GM20000 (cell line): ENCODE measurements at places on chromosomes 1 and 21.

- DNase-seq: no peak
Observed at GRCh38 chr1:56539520-56539931, 39.8 kb downstream of the PLPP3 start.

DNA sequence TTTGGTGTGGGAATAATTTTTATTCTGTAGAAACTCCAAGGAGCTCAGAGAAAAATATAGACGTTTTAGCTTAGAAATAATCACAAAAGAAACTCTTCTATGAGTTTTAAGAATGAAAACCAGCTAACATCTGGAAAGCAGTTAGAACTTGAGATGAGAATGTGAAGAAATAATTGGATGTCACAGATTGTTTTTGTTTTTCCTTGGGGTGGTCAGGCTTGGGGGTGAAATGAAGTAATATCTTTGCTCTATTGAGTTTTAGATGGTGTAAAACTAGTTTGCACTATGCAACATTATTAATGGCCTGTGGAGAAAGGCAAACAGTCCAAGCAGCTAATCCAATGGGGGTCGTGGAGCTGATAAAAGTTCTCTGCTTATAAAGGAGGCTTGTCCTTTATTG, 101.2 kb downstream of the FMN2 start:
- no peak for DNase-seq

GRCh38 chr1:8409106-8409505, 91.2 kb downstream of the SLC45A1 start:
- no peak for DNase-seq

DNA sequence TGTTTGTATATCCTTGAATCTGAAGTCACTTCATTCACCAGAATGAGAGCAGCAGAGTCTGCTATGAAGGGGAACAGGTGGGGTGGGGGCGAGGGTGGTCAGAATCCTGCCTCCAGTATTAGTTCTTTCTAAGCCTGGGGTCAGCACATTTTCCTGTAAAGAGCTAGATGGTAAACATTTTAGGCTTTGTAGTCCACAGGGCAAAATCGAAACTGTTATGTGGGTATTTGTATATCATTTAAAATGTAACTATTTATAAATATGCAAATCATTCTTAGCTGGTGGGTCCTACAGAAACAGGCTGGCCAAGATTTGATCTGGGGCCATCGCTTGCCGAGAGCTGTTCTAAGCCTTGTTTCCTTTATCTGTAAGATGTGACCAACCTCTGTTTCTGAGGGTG, 96.0 kb downstream of the IGSF21 start:
- no peak for DNase-seq

DNA sequence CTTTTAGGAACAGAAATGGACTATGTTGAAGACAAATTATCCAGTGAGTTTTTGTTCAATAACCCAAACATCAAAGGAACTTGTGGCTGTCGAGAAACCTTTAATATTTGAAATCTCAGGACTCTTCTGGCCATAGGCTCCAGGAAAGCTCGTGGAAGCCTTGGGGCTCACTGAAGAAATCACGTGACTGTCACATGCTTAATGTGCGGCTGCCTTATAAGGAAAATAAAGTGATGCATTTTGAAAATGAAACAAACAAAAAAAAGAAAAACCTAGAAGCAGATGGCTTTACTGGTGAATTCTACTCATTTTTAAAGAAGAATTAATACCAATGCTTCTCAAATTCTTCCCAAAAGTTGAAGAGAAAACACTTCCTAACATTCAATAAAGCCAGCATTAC, 228.4 kb upstream of the RAB4A start:
- DNase-seq: no peak

DNA sequence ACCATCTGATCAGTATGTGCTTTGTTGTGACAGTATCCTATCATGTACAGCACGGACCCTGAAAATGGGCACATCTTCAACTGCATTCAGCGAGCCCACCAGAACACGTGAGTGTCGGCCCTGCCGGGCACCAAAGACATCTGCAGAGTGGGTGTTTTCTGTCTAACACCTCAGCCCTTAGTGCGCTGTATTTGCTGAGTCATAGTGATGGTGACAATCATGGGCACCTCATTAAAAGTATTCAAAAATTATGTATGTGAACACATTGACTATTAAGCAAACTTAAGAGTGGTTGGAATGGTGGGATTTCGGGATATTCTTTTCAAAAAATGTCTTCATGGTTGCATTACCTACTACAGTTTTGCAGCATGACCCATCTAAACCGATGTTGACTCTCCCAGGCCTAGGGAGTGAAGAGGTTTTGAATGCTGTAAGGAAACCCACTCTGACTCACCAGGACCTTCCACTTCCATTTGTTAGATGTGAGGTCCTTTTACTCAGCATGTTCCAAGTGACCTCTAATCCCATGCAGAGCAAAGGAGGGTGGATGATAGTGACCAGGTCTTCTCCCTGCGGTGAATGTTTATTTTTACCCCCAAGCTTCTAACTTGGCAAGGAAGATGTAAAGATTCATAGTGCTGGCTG, 20.1 kb downstream of the MGST3 start:
- no peak for DNase-seq

GRCh38 chr21:33112151-33112550, 42.2 kb downstream of the OLIG1 start:
- no peak for DNase-seq

DNA sequence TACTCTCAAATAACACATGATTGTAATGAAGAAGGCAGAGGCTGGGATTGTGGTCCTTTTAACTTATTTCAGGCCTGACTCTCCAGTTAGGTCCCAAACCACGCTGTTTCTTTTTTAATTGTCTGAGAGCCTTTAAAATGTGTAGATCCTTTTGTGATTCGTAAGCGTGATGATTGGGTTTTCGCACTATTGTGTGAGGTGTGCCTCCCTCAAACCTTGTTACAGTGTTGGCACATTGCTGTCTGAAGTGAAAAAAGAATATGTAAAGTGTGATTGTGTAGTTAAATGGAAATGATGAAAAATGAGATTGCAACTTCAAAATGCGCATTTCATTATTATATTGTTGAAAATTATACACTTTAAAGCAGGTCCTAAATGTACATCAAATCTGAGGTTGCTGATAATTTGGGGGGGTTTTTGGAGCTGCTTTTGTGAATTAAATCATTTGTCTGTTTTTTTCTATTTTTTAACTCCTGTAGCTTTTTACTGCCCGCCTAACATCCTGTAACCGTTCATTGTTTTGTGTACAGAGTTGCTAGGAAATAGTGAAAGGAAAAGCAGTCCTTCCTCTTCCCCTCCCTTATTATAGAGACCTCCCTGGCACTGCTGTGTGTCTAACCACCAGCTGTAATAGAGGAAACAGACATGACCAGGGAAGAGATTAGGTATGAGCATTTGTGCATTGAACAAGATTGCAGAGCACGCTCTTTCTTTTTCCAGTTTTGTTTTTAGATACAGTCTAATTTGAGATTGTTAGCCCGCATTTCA, 43.3 kb downstream of the IARS2 start:
- DNase-seq: no peak
